ENCODE measurements at places on chromosomes 4 and X.

GRCh38 chrX:107465932-107466620, 16.6 kb downstream of the FRMPD3 start:
- DNase-seq: no peak

DNA sequence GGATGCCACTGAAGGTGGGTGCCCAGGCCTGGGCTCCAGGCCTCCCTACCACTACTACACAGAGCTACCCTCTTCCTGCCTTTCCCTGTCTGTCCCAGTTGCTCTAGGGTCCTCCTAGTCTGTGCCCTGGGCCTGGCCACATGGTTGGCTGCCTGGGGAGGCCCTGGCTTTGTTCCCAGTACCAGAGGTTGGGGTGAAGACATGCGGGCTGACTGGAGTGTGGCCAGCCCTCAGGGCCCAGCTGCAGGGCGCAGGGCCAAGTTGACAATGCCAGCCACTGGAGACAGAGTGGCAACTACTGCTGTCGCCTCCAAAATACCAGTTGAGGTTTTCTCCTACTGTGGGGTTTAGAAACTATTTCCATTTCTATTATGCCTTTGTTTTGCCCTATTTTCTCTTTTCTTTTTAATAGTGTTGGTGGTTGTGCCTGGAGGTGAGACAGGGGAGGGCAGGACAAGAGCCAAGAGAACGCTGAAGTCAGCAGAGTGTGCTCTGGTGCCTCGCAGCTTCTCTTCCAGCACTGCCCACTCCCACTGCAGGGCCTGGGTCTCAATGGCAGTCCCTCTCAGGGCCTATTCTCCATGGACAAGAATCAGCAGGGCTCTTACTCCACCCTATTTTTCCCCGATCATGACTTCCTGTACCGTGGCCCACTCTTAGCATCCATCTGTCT, 32.2 kb upstream of the XPNPEP2 start:
- no peak for DNase-seq

DNA sequence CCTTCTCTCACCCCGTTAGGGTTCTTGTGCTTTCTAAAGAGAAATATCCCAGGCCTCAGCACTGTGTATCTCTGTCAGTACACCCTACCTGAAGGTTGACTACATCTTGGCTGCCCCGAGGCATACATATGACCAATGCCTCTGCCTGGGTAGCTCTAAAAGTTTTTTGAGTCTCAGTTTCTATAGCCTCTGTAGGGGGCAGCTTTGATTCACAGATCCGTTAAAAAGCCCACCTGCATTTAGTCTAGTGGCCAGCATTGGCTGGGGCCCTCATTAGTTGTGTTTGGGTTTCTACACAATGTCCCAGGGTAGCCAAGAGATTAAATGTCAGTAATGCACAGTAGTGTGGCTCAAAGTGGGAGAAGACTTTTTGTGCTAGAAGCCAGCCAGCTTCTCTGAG, 151.1 kb downstream of the CFAP299 start:
- no peak for DNase-seq

- no peak for DNase-seq
Measured at GRCh38 chr4:26433556-26433955, 56.7 kb downstream of the CCKAR start.

DNA sequence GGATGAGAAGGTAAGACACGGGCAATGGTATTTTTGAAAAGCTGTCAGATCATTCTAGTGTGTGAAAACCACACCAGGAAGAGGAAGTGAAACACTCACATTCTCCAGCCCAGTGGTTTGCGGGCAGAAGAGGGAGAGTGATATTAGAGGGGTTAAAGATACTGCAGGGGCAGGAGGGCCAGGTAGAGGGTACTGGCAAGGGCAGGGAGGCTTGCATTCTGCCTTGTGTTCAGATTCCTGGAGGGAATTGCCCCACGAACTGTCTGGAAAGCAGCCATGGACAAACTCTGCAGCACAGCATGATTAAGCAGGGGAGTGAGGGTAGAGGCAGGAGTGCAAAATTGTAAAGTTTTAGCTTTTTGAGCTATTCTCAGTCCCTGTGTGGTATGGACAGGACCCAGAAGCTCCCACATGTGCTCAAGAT, 30.9 kb downstream of the NIPAL1 start:
- no peak for DNase-seq

GRCh38 chr4:10239982-10240654, 123.5 kb upstream of the WDR1 start:
- DNase-seq: peak; percentile 8

GRCh38 chr4:152535360-152535902, 461 bp downstream of the FBXW7 start:
- DNase-seq: no peak

GRCh38 chr4:3740256-3740655, 25.9 kb upstream of the ADRA2C start:
- no peak for DNase-seq

All from eye (tissue), 1 donor.